ENCODE measurements at places on chromosomes 2 and 18.

DNA sequence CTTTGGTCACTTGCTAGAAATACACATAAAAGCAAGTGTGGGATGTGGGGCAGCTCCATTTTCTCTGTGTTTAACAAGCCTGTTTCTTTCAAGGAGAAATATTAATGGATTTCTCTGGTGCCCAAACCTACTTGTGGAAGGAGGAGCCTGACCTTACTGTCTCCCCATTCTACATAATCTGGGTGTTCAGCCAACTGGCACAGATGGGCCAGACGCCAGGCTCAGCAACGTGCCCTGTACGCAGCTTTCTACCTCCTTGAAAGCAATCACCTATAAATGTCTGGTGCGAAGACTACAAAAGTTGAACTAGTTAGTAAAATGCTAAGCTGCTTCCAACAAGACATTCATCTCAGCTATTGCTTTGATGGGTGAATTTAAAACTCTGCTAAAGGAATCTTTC, 33.2 kb upstream of the MYO3B start:
- no peak for DNase-seq

DNA sequence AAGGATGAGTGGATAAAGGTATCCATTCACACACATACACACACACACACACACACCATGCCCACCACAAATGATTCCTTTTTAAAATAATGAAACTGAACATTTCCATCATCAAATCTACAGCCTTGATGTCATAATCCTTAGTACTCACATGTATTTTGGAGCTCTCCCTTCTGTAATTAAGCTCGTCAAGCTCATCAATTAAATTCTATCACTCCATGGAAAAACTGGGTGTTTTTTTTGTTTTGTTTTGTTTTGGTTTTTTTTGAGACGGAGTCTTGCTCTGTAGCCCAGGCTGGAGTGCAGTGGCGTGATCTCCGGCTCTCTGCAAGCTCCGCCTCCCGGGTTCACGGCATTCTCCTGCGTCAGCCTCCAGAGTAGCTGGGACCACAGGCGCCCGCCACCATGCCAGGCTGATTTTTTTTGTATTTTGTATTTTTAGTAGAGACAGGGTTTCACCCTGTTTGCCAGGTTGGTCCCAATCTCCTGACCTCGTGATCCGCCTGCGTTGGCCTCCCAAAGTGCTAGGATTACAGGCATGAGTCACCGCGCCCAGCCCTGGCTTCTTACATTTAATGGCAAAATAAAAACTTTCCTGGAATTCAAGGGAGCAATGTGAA, 78.6 kb upstream of the RGPD4 start:
- DNase-seq, result no peak

DNA sequence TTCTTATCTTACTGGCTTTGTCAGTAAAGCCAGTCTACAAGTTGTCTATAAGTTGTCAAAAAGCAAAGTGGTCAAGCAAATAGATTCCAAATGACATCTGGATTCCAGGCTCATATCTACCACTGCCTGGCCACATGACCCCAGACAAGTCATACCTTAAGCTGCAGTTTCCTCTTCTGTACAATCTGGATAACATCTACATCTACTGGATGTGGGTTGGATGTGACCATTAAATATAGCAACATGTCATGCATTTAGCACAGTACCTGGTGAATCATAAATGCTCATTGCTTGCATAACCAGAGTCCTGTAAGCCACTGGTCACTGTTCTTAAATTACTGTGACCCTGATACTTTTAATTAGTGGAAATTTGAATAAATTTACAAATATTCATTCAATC, 16.8 kb downstream of the COBLL1 start:
- no peak for DNase-seq

DNA sequence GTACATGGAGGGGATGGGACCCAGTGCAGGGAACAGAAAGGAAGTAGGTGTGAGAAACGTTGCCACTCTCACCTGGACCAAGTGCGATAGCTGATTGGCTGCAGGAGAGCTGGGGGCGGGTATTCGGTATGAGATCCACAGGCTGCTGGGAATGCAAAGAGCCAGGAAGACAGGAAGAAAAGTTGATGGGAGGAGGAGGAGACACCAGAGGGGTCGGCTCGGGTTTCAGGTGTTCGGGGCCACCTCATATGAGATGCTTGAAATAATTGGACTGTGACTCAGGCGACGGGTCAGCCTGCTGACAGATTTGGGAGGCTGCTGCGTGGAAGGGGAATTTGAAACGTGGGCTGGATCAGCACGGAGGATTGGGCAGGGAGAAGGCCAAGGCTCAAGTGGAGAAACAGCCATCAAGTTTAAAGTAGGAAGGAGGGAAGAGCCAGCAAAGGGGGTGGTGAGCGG, 65.1 kb downstream of the MRPS9 start:
- no peak for DNase-seq

DNA sequence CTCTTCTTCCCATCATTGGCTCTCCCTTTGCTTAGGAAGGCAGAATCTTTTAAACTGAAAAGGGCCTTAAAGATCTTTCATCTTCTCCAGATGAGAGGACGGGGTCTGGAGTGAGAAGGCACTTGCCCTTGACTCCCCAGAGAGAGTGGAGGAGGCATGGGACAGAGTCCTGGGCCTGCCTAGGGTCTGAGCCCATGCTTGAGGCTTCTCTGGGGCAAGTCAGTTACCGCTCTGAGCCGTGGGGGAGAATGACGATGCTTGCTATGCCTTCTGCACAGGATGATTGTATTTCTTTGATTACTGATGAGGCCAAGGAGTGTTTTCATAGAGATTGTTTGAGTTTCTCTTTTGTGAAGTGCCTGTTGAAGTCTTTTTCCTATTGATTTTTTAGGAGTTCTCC, 921 bp downstream of the PLB1 start:
- no peak for DNase-seq

DNA sequence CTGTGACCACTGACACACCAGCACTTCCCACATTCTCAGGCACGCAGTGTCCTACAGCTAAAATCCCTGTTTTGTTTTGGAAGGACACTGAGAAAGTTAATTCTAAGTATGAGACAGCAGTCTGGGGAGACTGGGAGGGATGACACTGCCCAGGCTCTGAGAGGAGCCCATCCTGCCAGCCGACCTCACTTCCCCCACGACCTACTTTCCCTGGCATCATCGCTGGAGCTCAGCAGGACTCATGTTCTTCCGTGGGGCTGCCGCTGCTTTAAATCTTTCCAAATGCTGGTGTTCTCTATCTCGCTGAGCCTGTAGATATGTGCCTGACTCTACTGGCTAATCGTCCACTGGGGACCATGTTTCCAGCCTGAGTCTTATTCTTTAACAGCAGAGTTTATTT, 68.8 kb upstream of the TMEM200C start:
- DNase-seq, result no peak

DNA sequence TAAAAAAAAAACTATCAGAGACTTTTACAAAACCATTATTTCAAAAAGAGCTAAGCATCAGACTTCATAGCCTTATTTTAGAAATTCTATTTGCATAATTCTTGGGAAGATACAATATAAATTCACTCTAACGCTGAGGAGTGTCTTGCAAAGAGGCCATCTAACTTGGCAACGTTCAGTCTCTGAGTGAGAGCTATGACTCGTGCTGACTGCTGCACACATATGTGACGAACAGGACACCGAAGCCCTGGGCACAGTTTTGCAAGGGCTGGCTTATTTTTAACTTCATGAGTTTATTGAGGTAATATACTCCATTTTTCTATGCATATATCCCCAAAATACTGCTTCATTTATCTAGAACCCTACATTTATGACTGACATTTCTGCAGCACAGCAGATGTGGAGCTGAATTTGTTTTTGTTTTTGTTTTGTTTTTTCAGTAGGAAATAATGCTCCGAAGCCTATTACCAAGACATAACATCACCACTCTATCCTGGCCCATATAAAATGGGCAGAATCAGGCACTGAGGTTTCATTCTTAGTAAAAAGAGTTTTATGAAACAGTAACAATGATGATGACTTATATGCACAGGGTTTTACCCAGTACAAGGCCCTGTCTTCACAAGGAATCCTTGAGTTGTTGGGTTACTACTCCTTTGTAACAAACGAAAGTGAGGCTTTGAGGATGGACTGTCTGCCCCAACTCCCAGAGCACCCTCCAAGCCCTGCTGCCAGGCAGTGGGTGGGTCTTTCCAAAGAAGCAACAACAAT, 68.3 kb downstream of the CRACDL start:
- DNase-seq, result no peak

DNA sequence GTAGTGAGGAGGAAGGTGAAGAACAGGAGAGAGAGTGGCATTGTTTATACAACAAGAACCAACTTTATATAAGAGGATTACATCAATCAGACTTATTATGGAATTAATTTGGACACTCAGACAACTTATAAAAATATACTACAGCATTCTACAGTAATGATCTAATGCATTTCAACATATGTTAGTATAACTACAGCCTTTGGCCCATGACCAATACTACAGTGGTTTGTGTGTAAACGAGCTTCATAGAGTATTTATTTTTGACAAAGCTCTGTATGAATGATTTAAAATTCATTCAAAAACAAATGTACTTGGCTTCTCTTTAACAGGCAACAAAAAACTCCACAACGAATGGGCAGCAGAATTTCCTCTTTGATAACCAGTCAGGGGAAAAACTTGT, 72.8 kb downstream of the ZNF521 start:
- DNase-seq, result no peak

- peak; percentile 89 for DNase-seq
Observed at GRCh38 chr2:86035883-86036668, 69.6 kb downstream of the POLR1A start.

DNA sequence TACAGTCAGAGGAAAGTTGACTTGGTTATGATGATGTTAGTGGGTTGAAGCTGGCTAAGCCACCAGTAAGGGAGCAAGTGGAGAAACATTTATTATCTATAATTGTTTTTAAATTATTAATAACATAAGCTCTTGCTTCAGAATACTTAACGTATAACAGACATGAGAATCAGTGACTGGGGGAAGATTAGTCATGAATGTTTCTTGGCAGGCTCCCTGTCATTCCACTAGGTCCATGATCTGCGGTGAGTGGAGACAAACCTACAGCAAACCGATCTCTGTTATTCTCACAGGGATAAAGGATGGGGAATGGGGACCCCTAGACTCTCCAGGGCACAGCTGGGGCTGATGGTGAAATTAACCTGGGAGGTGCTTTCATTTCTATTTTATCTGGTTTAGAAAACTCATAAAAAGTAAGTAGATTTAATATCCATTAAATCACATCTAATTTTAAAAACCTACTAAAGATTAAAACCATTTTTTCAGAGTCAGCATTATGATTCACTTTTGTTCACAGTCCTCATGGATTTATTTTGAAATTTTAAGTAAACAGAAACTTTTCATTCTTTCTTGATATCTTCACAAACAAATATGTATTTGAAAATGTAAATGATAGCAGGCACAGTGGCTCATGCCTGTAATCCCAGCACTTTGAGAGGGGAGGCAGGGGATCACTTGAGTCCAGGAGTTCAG, 420.3 kb downstream of the PTPRM start:
- DNase-seq, result no peak

DNA sequence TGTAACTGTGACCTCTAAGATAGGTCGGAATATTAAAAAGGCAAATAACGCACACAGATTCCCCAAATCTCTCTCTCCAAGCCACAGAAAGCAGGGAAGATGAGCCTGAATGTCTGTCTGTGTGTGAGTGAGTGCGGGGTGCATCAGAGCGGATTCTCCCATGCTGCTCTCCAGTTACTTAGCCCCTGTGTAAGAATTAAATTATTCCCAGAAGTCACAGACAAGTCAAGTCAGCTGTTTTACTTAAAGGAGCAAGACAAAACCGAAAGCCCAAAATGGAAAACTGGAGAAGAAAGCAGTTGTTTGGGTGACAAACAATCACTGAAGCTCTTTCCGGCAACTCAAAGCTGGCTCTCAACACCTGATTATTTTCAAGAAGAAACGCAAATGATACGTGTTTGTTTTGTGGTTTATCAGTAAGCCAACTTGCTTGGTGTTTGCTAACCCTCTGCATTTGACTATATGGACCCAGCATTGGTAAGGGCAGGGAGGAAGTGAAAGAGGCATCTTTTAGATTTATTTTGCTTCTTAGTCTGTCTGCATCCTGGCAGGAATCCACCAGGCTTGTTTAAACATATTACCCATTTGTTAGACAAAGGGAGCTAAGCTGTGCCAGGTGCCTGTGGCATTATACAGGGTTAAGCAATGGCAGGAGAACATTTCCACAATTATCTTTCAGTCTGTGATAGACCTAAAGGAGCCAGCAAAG, 121.5 kb upstream of the CREB1 start:
- DNase-seq, result no peak

DNA sequence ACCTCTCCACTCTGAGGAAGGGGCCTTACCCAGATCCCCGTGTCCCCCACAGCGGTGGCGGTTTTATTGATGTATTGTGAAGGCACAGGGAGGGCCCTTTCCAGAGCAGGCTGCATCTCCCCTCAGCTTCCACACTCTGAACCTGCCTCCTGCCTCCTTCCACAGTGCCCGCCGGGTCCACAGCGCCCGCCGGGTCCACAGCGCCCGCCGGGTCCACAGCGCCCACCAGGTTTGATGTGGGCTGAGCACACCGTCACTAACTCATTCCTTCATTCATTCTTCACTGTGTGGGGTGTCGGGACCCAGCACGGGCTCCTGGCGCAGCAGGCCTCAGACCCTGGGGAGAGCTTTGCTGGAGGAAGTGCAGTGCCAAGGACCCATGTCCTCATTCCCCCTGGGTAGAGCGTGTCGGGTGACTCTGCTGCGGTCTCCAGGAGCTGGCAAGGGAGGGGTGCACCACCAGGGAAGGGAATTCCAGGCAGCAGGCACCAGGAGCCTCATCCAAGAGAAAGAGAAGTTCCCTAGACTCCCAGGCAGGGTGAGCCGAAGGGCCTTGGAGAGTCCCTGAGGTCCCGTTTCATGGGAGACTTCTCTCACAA, 57.1 kb downstream of the HPCAL1 start:
- DNase-seq, result no peak

GRCh38 chr2:208501206-208501605, 94.6 kb downstream of the PTH2R start:
- no peak for DNase-seq

- no peak for DNase-seq
Observed at GRCh38 chr2:109231996-109232705, 103.1 kb downstream of the SH3RF3 start.

DNA sequence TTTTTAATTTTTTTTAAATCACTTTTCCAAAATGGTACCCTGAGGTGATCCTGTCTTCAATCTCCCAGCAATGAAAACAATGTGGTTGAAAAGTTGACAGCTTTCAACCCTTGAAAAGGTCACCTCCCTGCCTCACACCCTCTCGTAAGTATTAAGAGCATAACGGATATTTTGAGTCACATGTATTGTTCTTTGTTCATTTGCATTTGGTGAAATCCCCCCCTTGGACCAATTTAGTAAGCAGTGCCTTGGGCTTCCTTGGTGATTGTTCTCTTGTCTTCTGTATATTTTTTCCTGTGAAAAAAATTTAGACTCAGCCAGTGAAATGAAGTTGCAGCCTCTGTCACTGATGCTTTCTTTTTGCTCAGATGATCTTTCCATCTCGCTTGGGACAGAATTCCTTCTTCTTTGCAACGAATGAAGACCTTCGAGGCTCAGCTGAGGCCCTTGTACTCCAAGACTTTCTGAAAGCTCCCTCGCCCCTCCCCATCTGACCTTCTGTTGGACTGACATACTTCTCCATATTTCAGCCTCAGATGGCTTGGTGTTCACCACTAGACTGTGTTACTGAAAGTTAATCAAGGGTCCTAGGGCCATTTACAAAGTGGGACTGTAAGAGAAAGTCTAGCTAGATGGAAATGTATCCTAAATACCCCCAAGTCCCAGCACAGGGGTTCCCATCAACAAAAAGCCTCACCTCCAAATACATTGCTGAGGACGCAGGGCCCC, 158.4 kb downstream of the BCL2 start:
- DNase-seq, result peak; percentile 76
